Activated CD4-positive, CD25-positive, alpha-beta regulatory T cell treated with anti-CD3 and anti-CD28 coated beads, Interleukin-2, amount 50 U/mL, for 16 hours (primary cell): ENCODE measurements at places on chromosomes 13 and 19.

GRCh38 chr19:45560686-45561085 is 23.9 kb downstream of the OPA3 start:
- no peak for DNase-seq

DNA sequence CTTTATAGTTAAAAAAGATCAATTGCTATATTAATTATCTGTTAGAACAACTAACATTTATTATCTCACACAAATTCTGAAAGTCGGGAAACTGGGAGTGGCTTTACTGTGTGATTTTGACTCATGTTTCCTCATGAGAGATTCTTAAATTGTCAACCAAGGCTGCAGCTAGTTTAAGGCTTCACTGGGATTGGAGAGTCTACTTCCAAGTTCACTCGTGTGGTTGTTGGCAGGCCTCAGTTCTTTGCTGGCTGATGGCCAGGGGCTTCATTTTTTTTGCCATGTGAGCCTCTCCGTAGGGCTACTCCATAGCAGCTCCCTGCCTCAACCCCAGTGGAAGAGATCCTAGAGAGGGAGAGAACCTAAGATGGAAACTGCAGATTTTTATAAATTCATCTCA is 24.5 kb upstream of the LPAR6 start:
- DNase-seq: no peak

- DNase-seq: no peak
These were observed 33.9 kb downstream of the CAB39L start for GRCh38 chr13:49410006-49410405.

DNA sequence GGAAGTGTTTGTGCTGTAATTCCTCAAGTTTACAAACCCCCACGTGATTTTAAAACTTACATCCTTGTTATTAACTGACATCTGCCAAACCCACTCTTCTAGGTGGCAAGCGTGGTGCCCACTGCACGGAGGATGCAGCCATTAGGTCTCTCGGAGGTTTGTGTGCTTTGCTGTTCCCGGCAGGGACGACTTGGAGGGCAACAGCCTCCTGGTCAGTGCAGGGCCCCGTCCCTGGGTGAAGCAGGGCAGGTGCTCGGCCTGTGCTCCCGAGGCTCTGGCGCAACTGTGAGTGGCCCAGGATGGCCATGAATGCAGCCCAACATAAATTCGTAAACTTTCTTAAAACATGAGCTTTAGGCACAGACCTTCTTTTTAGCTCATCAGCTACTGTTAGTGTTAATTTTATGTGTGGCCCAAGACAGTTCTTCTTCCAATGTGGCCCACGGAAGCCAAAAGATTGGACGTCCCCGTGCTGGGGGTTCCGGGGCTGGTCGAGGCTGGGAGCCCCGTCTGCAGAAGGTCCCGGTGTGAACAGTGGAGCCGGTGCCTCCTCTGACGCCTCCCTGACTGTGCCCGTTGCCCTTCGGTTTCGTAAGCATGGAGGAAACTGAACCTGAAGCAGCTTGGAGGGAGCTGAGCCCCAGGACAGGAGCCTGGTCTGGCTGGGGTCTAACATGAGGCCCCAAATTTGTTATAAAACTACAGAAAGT is 11.9 kb downstream of the GAS6 start:
- no peak for DNase-seq

DNA sequence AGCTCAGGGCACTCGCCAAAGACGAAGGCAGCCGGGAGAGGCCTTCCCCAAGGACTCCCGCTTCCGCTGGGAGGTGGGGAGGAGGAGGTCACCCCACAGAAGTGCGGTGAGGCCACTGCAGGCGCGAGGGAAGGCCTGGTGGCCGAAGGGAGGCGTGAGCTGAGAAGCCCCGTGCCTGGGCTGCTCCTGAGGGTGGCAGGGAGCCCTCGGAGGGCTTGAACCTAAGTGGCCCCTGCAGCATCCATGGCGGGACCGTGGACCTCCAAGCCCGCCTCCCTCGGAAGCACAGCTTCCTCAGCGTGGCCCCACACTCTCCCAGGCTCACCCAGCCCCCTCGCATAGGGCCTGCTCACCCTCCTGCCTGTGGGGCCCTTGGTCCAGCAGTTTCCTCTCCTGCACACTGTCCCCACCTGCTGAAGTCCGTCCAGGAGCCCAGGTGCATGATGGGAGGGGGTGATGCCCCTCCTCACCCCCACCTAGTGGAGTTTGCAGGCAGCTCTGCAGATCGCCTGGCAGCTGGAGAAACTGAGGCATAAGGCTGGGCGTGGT is 25.9 kb downstream of the EFNA2 start:
- no peak for DNase-seq

- no peak for DNase-seq
These were observed 12.7 kb downstream of the EGLN2 start for GRCh38 chr19:40811478-40812341.

DNA sequence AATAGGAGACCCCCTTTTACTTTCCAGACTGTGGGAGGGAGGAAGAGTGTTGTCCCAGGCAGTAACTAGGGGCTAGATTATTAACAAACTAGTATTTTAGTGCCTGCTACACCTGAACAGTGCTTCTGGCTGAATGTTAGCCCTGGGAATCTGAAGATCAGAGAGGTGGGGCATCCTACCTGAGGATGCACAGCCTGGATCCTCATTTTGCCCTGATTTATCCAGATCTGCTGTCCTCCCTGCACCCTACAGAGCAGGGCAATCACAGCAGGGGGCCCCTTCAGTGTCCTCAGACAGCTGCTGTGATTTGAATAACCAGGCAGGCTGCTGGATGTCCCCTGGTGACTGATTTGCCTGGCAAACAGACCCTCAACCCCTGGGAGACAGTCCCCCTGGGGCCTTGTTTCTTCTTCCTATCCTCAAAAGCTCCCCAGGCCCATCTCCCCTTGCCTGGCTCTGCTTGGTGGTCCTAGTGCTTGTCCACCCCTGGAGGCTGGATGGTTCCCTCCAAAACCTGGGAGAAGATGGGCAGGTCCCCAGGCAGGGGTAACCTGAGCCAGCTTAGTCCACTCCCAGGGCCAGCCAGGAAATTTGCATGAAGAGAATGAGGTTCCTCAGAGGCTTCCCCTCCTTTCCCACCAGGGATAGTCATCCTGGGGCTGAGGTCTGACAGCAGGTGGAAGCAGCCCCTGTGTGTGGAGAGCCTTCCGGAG is at the start of gene OVOL3:
OVOL3 (plus strand) TSS at position 657 of the 713 bp plus-strand sequence. CDS start 60 bp downstream, outside the sequence.
- no peak for DNase-seq

GRCh38 chr13:21032656-21033055 is 28.7 kb downstream of the LATS2 start:
- no peak for DNase-seq

- DNase-seq: no peak
These were observed 53.6 kb downstream of the GADD45B start for GRCh38 chr19:2529473-2529918.
